Lower leg skin (tissue), 4 donors: ENCODE measurements at places on chromosomes 16 and 17.
A peak's percentile ranks its signal among the peaks of the same experiment; 100 is the strongest.

- DNase-seq, result no peak
Observed at GRCh38 chr17:67215991-67216421, 29.0 kb downstream of the HELZ start.

DNA sequence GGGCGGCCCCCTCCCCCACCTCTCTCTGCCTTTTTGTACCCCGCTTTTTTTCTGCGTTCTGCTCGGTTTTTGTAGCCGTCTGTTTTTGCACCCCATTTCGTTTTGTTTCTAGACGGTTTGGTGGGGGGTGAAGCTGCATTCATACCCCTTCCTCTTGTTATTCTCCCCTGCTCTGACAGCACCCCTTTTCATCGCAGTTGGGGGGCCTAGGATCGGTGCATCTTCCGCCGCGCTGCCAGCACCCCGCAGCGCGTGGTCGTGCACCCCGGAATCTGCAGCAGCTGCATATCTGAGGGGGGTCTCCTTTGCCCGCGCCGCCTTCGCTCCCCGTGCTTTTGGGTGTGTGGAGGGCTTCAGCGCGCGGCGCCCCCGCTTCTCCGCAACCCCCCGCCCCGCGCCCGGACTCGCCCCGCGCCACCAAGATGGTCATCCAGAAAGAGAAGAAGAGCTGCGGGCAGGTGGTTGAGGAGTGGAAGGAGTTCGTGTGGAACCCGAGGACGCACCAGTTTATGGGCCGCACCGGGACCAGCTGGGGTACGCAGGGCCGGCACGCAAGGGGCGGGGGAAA is 455 bp downstream of the ATP1B2 start:
- DNase-seq, result no peak

DNA sequence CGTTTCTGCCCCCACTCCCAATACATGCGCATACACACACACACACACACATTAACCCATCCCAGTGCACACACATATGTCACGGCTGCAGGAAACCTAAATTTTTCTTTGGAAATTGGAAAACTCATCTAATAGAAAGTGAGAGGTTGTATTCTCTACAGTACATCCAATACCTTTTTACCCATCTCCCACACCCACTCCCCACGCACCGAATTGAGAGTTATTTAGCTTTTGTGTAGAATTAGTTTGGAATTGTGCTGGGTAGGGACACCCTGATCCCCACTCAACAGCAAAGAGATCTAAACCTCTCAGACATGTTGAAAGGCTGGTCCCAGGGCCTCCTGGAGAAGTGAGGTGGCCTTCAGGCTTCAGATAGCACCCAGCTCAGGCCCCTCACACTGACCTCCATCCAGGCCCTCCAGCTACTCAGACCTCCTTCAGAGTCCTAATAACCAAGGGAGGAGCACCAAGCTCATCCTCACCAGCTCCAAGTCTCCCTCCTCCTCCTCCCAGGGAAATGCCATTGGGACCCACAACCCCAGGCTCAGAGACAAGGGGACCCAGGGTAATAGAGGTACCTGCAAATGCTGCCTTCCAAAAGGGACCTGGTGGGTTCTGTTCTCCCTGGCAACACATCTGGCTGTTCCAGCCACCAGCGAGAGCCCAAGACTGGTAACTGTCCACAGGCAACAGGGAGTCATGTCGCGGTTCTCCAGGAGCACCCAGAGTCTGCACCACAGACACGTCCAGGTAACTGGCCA is 955 bp downstream of the HOXB13 start:
- DNase-seq, result no peak

GRCh38 chr17:28573521-28573920 is 2.2 kb upstream of the PIGS start:
- no peak for DNase-seq

DNA sequence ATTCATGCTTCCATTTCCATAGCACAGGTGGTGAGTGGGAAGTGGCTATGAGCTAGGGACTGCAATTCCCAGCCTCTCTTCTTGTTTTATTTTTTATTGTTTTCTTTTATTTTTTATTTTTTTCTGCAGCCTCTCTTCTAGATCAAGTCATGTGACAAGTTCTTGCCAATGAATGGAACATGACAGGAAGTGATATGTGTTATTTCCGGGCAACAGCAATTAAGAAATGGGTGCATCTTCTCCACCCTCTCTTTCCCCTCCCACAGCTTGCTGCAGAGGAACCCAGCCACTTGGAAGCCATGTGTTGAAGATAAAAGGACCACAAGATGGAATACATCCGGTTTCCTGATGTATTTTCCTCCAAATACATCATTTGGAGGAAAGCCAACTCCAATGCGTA is 23.6 kb downstream of the IRX5 start:
- DNase-seq, result no peak

- no peak for DNase-seq
Observed at GRCh38 chr16:49048557-49048956, 233.1 kb downstream of the CBLN1 start.

- DNase-seq, result no peak
Observed at GRCh38 chr16:2475413-2476344, 752 bp downstream of the TBC1D24 start.

DNA sequence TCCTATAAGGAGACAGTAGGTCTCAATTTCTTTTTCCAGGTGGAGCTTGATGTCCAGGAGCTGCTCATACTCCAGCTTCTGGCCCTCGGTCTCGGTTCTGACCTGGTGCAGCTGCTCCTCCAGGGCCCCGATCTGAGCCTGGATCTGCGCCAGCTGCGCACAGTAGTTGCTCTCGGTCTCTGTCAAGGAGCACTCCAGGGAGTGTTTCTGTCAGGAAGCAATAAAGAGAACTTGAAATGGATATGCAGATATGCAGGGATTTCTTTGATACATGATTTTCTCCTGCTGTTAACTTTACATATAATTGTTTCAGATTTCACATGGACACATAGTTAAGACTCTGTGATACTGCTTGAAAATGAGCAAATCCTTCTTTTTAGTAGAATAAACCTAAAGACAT is 4.7 kb downstream of the KRT25 start:
- no peak for DNase-seq

- DNase-seq, result no peak
Observed at GRCh38 chr17:45315648-45316433, 979 bp downstream of the MAP3K14 start.

GRCh38 chr17:60862482-60862881 is 184.8 kb downstream of the BCAS3 start:
- no peak for DNase-seq

DNA sequence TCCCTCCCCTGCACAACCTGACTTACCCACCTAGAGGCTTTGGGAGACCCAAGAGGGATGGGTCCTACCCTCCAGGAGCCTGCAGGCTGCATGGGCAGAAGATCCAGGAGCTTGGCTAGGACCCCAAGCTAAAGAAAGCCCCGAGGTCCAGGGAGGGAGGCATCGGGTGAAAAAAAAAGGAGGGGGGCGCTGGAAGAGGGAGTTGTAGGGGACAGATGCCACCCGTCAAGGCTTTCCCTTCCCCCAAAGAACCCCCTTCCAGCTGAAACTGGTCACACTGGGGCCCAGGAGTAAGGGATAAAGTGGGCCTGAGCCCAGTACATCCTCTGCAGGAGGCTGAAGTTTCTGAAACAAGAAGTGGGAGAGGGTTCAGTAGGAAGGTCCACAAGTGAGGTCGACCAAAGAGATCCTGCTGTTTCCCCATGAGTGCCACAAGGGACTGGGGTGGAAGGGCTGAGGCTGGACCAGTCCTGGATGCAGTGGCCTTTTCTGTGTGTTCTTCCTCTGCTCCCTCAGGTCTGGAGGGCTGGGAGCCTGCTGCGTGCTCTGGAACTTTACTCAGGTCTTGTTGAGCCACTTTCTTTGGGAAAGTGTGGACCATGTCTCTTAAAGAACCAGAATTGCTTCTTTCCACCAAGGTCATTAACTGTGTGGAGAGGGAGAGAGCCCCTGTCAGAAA is 14.2 kb upstream of the CBFB start:
- no peak for DNase-seq

- DNase-seq, result no peak
Observed at GRCh38 chr16:76963614-76964315, 227.2 kb upstream of the MON1B start.

- no peak for DNase-seq
Observed at GRCh38 chr16:48378836-48379235, 6.4 kb downstream of the SIAH1 start.

DNA sequence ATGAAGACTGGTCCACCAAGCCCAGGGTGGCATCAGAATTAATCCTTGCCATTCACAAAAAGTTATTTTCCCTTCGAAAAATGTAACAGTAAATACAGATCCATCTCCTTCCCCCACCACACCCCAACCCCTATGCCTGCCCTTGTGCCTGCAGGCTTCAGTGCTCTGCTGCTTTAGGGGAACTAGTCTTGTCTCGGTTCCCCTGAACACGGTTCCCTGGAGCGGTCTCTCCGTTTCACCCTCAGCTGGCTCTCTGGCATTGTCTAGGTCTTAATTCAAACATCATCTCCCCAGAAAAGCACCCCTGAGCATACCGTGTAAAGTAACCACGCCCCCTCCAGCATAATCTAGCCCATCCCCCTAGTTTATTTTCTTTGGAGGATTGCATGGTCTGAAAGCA is 25.8 kb downstream of the EMP2 start:
- DNase-seq, result no peak

GRCh38 chr17:77726549-77727006 is 231.9 kb upstream of the TNRC6C start:
- peak; percentile 8 for DNase-seq

DNA sequence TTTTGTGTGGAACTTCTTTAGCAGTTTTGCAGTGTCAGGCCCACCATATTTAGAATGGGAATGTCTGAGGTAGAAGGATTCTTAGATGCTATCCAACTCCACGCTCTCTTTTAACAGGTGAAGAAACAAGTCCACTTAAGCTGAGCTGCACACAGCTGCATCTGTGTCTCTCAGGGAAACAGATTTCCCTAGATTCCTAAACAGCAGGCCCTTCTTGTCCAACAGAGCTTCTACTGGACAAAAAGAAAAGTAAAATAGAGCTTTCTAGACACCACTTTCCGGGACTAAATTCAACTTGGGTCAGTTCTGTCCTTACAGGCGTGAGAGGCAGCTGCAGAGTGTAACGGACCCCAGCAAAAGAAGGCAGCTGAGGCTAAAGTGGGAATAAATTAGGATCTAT is 51.7 kb downstream of the SNX11 start:
- no peak for DNase-seq

GRCh38 chr17:77737442-77738265 is 220.8 kb upstream of the TNRC6C start:
- DNase-seq, result peak; percentile 70

DNA sequence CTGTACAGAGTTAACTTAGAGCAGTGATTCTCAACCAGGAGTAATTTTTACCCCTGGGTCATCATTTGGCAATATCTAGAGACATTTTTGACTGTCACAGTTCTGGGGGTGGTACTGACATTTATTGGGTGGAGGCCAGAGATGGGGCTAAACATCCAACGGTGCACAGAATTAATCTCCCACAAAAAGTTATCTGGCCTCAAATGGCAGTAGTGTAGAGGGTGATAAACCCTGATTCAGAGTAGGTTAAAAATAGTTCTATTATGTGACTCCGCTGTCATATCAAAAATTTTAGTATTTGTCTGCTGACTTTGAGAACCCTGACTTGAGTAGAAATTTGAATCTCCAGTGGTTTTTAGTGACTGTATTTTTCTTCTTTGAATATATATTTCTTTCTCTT is 19.1 kb downstream of the VPS35L start:
- no peak for DNase-seq

DNA sequence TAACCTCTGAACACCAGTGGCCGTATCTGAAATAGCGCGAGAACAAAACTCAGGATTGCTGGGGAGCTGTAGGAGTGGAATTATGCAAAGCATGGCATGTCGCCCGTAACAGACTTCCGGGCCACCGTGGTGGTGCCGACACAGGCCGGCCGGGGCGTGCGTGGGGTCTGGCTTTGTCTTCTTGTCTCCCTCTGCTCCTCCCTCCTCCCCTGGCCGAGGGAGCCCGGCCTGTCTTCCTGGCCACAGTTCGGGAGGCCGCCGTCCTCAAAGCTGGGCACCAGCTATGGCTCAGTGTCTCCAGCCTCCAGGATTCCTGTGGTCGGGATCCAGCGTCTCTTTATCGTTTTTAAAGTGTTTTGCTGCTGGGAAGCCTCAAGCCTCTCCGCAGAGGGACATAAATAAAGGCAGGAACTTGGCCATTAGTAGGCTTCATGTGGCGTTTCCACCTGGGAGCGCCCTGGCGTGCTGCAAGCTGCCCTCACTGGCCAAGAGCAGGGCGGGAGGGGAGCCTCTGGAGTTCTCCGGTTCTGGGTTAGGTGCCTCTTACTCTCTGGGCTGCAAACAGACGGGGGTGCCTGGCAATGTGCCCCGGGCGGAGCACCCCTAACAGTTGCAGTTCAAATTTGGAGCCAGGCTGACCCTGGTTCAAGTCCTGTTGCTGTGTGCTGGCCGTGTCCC is 22.0 kb upstream of the NPTX1 start:
- no peak for DNase-seq

DNA sequence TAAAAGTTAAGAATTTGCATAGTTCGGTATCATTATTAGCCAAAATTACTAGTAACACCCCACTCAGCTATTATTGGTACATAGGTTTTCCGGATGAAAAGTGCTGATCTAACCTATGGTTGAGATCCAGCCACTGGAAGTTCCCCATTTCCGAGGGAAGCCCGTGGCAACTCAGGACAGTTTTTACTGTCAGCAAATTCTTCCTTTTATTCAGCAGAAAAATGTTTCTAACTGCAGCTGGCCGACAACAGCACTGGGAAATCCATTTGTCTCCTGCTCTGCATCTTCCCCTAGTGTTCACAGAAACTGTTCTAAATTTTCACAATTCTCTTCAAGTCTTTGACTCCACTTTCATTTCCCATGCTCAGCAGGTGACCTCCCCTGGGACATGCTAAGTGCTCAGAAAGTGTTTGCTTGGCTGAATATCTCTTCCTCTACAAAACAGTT is 15.5 kb upstream of the MMD start:
- DNase-seq, result no peak

DNA sequence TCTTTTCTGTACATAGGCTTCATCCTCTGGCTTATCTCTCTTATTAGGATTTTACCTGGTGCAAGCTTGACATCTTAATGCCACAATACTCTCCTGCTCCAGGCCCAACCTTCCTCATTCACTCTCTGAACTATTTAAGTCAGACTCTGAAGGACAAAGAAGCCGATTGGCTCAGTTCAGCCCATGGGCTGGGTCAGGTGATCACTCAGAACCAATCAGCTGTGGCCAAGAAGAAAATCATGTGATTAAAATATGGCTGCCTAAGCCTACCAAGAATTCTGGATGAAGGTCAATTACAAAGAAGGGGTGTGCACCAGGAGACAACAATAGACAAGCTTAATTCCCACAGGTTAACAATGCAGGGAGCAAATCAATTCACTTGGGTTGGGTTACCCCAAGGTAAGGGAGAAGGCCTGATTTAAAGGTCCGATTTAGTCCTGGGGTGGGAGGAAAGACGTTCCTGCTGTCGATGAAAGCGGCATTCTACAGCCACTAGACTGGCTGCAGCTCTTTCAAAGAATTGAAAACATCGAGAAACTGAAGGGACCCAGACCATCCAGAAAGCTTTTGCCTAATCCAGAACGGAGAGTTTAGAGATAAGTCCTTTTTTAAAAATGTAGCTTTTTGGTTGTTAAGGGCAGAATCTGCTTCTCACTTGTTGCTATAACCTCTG is 42.9 kb upstream of the NFAT5 start:
- DNase-seq, result no peak
